ENCODE measurements at places on chromosomes 1 and 21.

DNA sequence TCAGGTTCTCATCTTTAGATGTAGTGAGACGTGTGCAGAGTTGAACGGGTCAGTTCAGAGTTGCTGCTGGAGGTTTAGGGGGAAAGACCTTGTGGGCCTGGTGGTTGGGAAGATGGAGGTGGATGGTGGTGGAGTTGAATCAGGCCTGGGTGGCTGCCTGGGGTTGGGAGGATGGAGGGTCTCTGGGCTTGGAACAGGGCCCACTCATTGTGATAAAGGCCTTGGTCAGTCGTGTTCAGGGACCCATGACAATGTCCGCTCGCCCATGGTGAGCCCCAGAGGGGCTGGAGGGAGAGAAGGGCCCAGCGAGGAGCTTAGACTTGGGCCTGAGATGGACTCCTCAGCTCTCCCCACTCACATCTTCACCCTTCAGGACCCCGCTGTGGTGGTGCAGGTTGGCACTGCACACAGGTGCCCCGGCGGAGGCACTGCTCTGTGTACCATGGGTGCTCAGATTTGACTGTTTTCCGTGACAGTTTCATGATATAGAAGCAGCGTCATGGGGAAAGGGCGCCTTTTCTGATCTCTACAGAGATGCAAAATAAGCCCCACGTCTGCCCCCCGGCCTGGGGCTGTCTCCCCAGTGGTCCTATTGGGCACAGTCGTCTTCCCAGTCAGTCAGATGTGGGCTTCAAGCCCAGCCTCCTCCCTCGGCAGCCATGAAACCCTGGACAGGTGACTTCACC, 39.2 kb downstream of the DISP3 start:
- DNase-seq: no peak

DNA sequence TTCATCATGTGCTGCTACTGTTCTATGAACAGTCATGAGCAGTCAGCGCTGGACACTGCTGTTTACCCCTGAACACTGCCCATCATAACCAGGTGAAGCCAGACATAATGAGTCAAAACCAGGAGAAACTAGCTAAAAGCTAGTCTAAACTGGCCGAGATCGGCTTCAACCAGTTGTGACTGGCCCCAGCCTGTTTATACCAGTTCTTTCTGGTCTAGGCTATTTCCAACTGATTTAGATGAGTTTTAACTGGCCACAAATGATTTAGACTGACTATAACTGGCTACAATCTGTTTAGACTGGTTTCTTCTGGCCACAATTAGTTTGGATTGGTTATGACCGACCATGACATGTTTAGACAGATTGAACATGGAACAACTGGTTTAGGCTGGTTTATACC, 348.3 kb upstream of the CAMK1G start:
- no peak for DNase-seq

GRCh38 chr1:54249819-54250435, 50.0 kb downstream of the MRPL37 start:
- DNase-seq: no peak

DNA sequence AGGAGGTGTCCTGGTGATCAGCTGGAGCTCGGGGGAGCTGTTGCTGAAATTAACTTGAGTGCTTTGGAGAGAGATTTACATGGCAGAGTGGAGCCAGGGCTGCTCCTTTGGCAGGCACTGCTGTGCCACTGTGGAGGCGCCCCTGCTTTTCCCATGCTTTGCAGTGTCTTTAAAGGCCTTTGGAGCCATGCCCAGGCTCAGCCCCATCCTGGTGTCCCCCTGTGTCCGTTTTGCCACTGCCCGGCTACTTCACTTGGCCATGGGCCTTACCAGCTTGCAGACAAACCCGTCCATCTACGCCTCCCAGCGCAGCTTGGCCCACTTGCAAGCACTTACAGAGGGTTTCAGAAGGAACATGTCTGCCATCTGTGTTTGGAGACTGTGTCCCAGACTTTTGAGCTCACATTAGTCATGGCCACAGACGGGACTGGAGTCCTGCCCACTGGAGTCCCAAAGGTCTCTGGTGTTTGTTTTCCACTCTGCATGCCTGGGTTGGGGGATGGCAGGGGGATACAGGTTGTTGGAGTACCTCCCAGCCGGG, 18.2 kb upstream of the LAMTOR5 start:
- no peak for DNase-seq

DNA sequence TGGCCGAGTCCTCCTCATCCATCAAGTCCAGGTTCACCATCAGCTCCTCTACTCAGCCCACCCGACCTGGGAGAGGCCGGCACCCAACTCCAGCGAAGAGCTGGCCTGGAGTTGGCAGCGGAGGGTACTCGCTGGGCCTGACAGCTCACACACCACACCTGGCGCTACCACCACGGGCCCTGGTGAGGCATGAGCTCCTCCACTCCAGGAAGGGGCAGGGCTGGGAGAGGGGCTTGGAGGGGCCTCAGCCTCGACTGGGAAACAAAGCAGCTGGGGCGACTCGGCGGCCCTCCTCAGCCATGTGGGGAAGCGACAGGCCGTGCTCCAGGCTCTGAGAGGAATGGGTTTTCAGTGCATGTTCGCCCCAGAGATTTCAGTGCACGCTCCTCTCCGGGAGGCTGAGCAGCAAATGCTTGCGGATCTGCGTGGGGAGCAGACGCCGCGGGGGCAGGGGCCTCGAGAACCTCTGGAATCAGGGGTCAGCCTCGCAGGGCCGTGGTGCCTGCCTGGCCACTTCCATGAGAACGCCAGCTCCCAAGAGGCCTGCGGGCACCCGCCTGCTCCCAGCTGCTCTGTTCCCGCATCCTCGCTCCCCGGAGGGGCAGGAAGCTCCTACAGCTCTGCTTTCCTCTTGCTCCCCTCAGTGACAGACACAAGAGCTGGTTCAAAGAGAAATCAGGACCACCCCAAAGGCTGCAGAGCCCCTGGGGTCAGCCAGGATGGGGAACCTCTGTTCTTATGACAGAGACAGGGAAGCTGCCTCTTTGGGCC, 18.9 kb upstream of the GPR153 start:
- no peak for DNase-seq

GRCh38 chr1:82225421-82226185, 424.9 kb downstream of the ADGRL2 start:
- DNase-seq: no peak

DNA sequence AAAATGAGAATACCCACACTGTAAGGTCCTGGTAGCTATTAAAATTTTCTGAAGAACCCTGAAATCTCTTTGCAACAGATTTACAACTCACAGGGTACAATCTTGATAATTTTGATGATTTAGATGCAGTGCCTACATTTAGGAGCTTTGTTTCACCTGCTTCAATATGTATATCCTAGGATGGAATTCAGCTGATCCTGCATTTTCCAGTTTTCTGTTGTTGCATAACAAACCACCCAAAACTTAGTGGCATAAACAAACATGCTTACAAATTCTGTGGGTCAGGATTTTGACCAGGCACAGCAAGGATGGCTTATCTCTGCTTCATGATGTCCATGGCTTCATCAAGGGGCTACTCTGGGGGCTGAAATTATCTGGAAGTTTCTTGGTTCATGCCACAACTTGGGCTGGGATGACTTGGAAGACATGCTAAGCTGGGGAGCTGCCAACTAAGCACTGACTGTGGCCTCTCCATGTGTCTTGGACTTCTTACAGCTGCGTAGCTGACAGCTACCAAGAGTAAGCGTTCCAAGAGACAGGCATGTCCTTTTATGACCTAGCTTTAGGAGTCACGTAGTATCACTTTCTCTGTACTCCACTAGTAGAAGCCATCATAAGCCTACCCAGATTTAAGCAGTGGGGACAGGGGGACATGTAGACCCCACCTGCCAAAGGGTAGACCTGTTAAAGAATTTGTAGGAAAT, 108.5 kb downstream of the CACHD1 start:
- no peak for DNase-seq

GRCh38 chr1:154857441-154858215, 12.5 kb downstream of the KCNN3 start:
- no peak for DNase-seq

DNA sequence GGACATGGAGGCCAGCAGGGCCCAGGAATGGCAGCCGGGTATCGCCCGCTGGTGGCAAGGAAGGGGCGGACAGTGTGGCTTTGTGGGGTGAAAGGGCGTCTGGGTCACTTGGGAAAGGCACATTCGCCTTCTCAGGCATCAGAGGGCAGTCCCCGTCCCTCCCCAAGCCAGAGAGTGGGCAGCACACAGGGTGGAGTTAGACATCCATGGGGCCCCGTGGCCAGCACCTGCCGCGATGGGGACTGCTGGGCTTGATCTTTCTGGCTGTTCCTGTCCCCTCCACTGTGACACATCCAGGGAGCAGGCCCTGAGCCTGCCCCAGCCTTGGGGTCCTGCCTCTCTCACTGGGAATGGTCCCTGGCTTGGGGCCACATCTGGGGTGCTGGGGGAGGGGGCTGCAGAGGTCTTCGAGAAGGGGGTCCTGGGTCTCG, 4.0 kb upstream of the TRPM2 start:
- DNase-seq: no peak

DNA sequence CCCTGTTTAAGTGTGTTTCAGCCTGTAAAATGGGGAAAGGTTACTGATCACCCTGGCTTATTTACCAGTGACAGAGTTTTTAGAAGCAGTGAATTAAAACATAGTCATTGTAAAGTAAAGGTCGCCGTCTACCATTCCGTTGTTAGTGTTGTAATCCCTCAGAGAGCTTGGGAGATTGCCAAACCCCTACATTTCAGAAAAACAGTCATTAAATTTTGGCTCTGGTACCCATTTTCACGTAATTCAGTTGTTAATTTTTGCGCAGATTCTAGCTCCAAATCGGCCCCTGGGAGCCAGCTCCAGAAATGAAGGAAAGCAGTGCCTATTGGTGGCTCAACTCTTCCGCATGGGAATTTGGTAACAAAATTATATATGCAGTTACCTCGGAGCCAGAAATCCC, 127.7 kb upstream of the AJAP1 start:
- no peak for DNase-seq

DNA sequence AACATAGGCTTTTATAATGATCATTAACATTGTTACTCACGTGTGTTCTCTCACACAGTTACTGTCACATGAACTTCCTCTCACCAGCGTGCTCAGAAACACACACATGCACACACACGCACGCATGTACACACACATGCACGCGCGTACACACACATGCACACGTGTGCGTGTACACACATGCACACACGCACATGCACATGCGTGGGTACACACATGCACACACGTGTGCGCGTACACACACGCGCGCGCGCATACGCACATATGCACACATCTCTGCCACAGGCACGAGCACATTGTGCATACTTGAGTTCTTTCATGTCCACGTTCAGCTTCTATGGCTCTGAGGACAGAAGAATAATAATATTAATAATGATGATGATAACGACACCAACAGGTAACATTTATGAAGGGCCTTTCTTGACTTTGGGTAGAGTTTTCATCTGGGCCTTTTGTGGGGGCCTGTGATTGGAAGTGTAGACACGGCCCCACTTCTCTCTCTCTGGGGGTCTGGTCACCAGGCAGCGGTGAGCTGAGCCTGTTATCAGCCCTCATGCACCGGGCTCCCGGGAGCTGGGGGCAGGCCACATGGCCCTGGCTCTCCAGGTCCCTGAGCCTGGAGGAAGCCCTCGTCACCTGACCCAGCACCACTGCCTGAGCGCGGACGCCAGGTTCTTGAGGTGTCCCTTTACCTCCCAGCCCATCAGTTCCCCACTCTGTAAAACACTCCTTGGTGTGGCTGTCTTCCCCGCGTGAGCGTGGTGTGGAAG, 7.0 kb downstream of the EPHA8 start:
- DNase-seq: no peak
